Neuronal stem cell (in vitro differentiated cells): ENCODE measurements at places on chromosomes 7 and 10.

DNA sequence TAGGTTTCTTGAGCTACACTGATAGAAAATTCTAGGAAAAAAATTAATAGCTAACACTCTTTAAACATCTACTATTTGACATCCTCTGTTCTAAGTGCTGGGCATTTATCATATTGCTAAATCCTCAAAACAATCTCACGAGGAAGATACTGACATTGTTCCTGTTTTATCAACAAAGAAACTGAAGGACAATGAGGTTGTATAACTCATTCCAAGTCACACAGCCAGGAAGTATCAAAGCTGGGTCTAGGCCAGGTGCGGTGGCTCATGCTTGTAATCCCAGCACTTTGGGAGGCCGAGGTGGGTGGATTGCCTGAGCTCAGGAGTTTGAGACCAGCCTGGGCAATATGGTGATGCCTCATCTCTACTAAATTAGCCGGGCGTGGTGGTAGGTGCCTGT is 51.6 kb upstream of the IL6 start:
- DNase-seq: no peak

GRCh38 chr7:116652793-116653192 is 19.2 kb upstream of the MET start:
- DNase-seq: no peak

DNA sequence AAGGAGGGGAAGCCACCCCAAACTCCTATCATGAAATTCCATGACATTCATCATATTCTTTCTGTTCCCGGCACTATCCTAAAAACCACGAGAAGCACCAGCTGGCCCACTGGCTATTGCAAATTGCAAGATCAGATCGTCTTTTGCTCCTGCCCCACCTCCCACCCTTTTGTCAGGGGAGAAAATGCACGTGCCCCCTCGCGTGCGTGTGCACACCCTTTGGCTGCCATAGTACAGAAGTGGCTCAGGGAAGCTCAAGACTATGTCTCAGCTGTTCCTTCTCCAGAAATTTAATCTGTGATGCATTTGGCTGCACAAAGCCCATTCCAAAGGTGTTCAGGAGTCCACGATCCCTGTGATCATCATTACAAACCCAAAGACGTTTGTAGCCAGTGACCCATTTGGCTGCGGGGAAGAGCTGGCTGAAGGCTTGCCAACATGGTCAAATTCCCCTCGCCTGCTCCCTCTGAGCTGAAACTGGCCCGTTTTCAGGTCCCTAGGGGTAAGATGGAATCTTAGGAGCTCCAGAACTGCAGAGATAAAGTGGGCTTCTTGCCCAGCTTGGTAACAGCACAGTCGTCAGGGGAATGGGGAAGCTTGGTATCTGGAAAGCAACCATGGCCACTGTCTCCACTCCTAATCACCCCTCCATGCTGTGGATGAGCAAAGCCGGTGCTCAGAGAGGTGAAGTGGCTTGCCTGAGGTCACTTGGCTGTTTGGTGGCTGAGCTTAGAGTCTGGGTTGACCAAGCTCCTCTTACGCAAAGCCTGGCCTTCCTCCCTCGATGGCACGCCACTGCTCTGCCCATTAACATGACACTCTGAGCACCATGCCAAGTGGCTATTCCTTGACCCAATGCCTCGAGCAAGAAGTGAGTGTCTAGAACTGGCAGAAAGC is 155.4 kb downstream of the NEURL1 start:
- DNase-seq: no peak

- no peak for DNase-seq
Measured at GRCh38 chr7:90923541-90923997, 327.4 kb downstream of the CDK14 start.

DNA sequence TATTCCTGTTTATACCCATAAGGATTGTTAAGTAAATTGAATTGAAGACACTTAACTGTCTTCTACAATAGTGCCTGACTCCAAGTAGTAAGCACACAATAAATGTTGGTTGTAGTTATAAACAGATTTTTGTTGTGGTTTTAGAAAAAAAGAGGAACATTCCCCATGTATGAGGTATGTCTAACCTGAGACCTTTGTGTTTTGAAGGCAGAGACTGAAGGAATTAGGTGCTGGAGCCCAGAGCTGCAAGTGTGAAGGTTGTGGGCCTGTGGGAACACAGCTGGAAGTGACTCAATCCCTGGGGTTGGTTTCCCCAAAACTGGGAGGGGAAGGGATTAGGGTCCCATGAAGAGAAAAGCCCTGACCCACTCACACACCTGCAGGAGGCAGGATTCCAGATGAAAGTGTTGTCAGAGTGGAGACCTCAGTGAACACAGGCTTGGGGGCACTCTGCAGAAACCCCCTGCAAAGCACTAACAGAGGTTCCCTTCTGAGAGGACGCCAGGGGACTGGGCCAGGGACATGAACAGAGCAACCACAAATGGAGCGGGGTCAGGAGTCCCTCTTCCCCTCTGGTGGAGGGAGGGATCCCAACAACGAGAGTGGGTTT is 265.1 kb upstream of the KLF14 start:
- DNase-seq: no peak

DNA sequence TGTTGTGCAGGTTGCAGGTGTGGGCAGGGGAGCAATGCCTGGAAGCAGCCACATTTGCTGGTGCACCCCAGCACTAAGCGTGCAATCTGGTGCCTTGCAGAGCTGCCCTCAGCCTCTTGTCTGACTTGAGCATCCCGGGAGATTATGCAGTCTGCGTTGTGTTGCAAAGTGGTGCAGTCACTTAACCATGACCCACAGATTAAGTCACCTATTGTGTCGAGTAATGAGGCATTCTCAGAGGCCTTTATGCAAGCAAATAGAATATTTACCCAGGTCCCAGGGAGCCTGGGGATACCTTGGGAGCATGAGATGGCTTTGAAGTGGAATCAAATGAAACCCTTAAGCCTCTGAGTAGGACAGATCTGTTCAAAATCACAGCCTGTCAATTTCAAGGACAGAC is 529.0 kb downstream of the TYW1 start:
- no peak for DNase-seq

- DNase-seq: no peak
Measured at GRCh38 chr10:71889388-71889987, 38.4 kb upstream of the PSAP start.

- DNase-seq: no peak
Measured at GRCh38 chr10:58573144-58573543, 60.5 kb downstream of the BICC1 start.

DNA sequence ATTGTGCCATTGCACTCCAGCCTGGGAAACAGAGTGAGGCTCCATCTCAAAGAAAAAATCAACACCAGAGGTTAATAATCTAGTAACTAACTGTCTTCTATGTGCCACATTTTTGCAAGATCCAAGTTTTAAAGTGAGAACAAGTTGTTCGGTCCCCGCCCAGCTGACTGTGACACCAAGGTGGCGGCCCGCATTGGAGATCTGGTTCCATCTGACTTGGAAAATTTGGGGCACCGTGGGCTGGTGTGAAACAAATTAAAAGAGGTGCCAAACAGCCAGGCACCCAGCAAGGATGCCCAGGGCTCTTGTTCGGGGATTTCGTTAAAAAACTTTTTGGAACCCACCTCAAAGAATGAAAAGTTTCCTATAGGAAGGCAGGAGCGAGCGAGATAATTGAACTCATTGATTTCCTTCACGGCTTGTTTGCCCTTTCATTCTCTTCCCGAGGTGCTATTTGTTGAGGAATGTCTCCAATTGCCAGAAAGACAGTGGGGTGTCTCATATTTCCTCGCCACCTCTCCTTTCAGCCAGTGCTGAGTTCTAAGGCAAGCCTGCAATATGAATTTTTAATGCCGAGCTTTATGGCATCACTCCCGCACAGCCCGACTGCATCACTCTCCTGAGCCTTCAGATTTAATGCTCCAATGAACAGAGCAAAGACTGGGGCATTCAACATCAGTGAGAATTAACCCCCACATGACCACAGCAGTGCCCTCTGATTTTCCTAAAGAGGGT is 156.9 kb upstream of the SH2B2 start:
- no peak for DNase-seq

DNA sequence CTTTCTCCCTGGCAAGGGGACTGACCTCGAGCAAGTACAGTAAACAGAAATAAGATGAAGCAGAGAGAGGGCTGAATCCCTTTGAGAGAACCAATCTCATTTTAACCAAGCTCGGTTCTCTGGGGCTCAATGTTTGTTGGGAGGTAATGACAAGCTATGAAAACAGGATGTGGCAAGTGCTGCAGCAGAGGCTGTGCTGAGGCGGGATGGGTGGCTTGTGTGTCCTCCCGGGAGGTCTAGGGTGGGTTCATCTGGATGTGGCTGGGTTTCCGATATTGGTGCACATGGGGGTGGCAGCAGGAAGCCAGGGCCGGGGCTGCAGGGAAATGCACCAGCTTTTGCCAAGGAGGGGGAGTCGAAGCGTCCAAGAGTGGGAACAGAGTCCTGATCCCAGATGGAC is 84.5 kb downstream of the AOAH start:
- DNase-seq: no peak

DNA sequence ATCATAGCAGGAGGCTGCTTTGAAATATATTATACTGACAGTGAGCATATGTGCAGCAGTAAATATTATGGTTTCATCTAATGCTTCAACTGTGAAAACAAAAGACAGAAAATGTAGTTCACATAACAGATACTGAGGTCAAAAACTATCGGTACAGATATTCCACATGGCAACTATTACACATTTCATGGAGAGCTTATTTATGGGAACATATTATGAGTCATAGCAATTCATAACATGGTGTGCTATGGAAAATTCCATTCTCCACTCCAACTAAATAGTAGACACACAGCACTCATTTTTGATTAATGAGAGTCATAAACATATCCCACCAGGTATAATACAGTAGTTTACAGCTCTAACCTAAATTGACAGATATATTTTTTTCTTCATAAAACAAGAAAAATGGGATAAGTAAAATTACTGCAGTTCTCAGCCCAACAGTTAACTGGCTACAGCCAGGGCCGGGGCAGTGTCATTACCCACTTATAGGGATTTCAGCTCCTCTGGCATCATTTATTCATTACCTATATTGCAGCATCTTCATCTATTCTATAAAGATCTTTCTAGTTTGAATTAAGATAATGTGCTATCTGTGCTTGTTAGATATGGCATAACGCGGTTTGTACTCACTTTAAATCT is 475.6 kb upstream of the KLF6 start:
- DNase-seq: no peak

DNA sequence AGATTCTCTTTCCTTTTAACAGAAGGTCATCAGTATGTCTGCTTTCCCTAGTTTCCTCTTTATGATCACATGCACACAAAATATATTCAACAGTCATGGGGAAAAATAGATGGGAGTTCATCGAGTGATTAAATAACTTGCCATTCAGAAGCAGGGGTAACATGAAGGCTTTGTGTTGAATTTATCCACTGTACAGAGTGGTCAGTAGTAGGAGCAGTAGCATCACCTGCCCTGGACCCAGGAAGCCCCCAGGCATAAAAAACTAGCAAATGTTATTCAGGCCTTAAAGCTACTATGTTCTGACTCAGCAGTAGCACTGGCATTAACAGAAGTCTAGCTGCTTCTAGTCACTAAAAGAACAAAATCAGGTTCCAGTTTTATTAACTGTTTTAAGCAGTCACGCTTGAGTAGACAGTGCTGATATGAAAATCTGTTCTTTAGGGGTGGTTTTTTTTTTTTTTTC is 31.4 kb upstream of the FAM133B start:
- no peak for DNase-seq

GRCh38 chr7:15679306-15679705 is 7.2 kb downstream of the MEOX2 start:
- DNase-seq: no peak

GRCh38 chr7:34074421-34074820 is 169.1 kb downstream of the BMPER start:
- DNase-seq: no peak

- DNase-seq: no peak
Measured at GRCh38 chr10:87674943-87675342, 15.3 kb downstream of the PAPSS2 start.

DNA sequence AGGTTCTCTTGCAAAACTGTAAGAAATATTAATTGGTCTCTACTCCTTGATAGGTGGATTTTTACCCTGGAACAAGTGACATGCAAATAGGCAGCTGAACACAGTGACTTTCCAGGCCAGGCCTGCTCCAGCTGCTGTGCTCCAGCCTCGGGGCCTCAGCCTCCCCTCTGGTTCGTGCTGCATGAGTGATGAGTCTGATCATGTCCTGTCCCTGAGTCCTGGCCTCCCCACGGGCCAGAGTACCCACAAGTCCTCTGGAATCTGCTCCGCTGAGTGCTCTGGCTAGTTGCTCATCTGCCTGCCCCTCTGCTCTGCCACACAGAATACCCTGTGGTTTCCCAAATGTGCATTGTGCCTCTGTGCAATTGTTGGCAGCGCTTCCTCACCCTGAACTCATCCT is 80.1 kb upstream of the PDZD8 start:
- DNase-seq: no peak

- DNase-seq: no peak
Measured at GRCh38 chr7:142308326-142308725, 50.5 kb upstream of the PRSS58 start.

GRCh38 chr10:110612629-110613028 is 31.5 kb upstream of the RBM20 start:
- DNase-seq: no peak

DNA sequence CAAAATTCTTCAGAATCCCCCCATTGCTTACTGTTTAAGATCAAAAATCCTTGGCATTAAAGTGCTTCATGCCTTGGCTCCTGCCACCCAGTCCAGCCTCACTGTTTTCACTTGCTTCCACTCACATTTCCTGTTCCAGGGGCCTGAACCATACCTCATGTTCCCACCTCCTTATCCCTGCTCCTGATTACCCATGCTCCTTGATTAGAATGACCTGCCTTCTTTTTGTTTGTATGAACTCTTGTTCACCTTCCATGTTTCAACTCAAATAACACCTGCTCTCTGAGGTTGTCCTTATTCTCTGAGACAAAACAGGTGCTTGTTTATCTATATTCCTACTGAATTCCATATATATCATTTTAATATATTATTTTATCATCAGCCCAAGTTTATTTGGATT is 77.1 kb upstream of the VSTM2A start:
- DNase-seq: no peak

DNA sequence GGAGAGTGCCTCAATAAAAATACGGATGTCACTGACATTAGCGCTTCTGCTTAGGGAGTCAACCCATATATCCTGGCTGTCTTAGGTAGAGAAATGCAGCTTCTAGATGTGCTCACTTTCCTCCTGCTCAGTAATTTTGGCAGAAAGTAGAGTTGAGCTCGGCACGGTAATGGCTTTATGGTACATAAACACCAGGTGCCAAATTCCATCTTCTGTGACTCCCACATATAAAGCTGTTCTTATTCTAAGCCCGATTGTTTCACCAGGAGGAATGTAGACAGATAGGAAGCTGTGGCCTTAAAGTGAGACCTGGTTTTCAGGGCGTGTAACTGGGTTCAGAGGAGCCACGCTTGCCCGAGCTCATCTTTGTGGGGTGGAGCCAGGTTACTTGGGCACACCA is 143.7 kb downstream of the CREB5 start:
- no peak for DNase-seq

- DNase-seq: no peak
Measured at GRCh38 chr10:56319386-56319785, 41.7 kb downstream of the ZWINT start.

- no peak for DNase-seq
Measured at GRCh38 chr10:121242741-121243608, 355.3 kb downstream of the FGFR2 start.

- DNase-seq: no peak
Measured at GRCh38 chr7:11648101-11648500, 183.9 kb downstream of the THSD7A start.
